ENCODE measurements at places on chromosomes 2 and 18. TPM values are rescaled to one million over a fixed set of nuclear protein-coding genes. Genes with fewer than 3 reads are reported as not detected.

The POTEJ gene
- not detected for total RNA-seq

- DNase-seq = no peak
Observed at GRCh38 chr2:38600242-38600891, 2.4 kb downstream of the HNRNPLL start.

The MYOM1 gene
- total RNA-seq = 5.5 TPM

The GNLY gene
- 7.3 TPM for total RNA-seq

The MEP1B gene
- total RNA-seq = not detected

- no peak for DNase-seq
Observed at GRCh38 chr2:148948868-148949267, 73.8 kb downstream of the KIF5C start.

The NRP2 gene
- 1.1 TPM for total RNA-seq

GRCh38 chr18:1150344-1150743, 245.7 kb downstream of the ADCYAP1 start:
- no peak for DNase-seq

GRCh38 chr2:71361631-71362030, 30.0 kb downstream of the ZNF638 start:
- DNase-seq = no peak

The FSIP2 gene
- total RNA-seq = 0.58 TPM

GRCh38 chr2:240993446-240994170, 4.8 kb upstream of the SNED1 start:
- DNase-seq = no peak

The ALLC gene
- not detected for total RNA-seq

- no peak for DNase-seq
Observed at GRCh38 chr18:59546188-59546587, 151.0 kb downstream of the CCBE1 start.

The APOB gene
- total RNA-seq = not detected

Data from naive thymus-derived CD8-positive, alpha-beta T cell (primary cell).